ENCODE measurements at places on chromosomes 3 and 15.

DNA sequence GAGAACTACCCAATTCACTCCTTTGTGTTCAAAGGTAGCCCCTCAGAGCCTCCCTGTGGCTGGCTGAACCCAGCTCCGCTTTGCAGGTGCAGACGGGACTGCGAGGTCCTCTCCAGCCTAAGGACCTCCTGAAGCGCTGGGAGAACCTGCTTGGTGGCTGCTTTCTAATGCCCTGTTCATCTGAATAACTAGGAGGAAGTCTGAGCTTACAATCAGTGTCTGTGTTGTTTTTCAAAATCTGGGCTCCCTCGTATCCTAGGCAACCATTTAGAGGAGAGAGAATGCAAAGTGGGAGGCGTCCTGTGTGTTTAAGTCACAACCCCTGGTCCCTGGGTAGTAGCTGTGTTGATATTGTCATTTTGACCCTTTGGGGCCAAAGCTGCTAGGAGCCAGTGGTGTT is 99.9 kb downstream of the GABRG3 start:
- DNase-seq, result no peak

DNA sequence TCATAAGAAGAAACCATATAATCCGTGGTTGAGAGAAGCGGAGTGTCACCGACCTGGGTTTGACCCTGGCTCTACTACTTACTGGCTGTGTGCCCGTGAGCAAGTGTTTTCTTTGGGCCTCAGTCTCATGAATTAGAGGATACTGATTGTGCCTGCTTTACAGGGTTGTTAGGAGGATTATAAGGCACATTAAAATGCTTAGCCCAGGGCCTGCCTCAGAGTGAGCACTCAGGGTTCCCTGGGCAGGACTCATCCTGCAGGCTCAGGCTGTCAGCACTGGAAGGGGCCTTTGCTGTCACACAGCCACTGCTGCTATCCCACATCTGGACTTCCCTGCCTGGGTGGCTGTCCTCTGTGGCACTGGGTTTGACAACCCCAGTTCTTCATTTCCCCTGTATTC is 4.7 kb downstream of the PLA2G4F start:
- DNase-seq, result no peak

DNA sequence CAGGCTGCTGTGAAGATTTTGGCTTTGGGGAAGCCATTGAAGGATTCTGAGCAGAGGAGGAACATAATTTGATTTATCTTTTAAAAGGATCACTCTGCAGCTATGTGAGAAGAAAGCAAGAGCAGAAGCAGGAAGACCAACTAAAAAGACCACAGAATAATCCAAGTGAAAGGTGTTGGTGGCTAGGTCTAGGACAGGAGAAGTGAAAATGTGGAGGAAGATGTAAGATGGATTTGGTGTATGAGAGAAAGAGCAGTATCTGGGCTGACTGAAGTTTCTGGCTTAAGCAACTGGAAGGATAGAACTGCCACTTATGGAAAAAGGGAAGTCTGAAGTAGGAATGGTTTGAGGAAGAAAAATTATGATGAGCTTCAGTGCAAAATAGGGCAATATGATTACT is 62.0 kb downstream of the SFMBT1 start:
- no peak for DNase-seq

- DNase-seq, result no peak
Measured at GRCh38 chr15:92733934-92734521, 78.5 kb upstream of the FAM174B start.

DNA sequence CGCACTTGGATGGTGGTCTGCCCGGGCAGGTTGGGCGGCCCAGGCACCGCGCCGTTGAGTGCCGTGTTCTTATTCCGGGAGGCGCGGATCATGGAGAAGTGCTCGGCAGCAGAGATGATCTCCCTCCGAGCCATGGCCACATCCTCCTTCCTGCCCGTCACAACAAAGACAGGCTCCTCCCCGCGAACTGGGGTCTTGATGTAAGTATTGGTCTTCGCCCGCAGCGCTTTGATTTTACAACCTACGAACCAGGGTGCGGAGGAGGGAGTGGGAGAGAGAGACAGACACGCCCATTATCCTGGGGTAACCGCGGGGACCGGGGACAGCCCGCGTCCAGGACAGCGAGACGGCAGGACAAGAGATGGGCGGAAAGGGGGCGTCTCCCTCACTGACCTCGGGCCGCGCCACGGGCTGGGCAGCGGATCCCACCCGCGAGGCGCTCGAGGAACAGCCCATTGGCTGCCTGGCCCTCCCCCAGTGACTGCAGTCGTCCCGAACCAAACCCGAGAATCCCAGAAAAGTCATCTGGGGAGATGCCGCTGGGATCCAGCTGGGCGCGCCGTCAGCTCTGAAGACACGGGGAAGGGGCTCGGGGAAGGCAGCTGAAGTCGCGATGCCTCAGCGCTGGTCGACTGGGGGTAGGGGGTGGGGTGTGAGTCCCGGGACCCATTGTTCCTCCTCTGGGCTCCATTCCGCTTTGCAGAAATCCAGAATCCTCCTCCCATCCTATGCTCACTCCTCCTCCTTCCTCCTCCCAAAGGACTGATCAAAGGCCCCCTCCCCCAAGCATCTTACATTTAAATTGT is 1.2 kb downstream of the MEX3B start:
- no peak for DNase-seq
